ENCODE measurements at places on chromosomes 3 and 15. TPM values are rescaled to one million over a fixed set of nuclear protein-coding genes. Genes with fewer than 3 reads are reported as not detected.

The MAGEL2 gene
- total RNA-seq: not detected

The MAP6D1 gene
- 5.3 TPM for total RNA-seq

The CTXN2 gene
- total RNA-seq: not detected

DNA sequence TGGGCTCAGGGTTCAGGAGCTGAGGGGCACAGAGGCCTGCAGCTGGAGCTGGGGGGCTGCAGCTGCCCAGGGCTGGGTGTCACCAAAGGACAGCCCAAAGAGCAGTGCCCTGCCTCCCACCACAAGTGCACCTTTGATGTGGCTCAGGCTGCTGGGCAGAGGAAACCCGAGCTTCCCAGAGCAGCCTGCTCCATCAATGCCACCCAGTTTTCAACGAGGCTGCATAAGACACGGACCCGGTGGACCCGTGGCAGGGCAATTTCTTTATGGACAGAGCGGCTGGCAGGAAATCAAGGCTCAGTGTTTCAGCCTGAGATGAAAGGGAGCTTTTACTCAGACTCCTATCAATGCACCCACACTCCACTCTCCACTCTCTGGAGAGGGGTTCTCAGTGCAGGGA is 18.7 kb downstream of the SEMA5B start:
- H3K27me3 ChIP-seq: peaks cover 21% of the 10 kb centered on the region
- no peaks in the 10 kb centered on the region for H3K4me1 ChIP-seq
- no peak for DNase-seq
- H3K27ac ChIP-seq: no peak overlapping the region

DNA sequence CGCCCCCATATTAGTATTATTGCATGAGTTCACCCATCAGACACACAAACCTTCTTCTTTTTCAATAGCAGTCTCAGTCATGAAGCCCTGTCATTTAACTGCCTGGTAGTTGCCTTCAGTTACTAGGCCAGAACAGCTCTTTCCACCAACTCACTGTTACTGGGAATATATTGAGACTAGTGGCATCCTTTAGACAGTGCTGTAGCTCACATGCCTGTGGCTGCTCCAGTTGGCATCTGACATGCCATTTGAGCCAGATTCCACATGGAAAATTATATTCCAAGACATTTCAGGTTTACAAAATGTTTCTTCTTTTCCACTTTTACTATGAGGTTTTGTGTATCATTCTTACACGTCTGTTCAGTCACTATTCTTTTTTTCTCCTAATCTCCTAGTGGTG is 146.1 kb downstream of the GHSR start:
- H3K36me3 ChIP-seq: no peaks in the 10 kb centered on the region
- no peak overlapping the region for H3K4me3 ChIP-seq
- DNase-seq: no peak

DNA sequence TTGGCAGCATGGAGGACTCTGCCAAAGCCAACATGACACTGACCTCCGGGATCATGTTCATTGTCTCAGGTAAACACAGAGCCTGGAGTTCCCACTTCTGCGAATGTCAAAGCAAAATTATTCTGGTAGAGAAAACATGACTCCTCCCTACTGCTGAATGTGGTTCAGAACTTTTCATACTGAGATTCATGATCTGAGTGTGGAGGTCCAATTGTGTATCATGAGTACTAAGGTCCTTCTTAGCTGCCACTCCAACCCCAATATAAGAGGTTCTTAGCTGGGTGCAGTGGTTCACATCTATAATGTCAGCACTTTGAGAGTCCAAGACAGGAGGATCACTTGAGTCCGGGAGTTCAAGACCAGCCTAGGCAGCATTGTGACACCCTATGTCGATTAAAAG is 13.8 kb downstream of the CLDN18 start:
- no peaks in the 10 kb centered on the region for H3K4me1 ChIP-seq
- H3K27ac ChIP-seq: no peak overlapping the region
- H3K36me3 ChIP-seq: no peaks in the 10 kb centered on the region
- no peaks in the 10 kb centered on the region for H3K27me3 ChIP-seq

- no peak overlapping the region for H3K27ac ChIP-seq
- H3K36me3 ChIP-seq: no peaks in the 10 kb centered on the region
- H3K4me1 ChIP-seq: peaks cover 3% of the 10 kb centered on the region
- H3K27me3 ChIP-seq: no peaks in the 10 kb centered on the region
- no peak overlapping the region for H3K4me3 ChIP-seq
- DNase-seq: no peak
Observed at GRCh38 chr15:80929689-80930088, 59.9 kb downstream of the MESD start.

GRCh38 chr15:63066272-63066671 is 23.7 kb downstream of the TPM1 start:
- H3K36me3 ChIP-seq: no peaks in the 10 kb centered on the region
- no peak overlapping the region for H3K4me3 ChIP-seq
- no peak for DNase-seq

DNA sequence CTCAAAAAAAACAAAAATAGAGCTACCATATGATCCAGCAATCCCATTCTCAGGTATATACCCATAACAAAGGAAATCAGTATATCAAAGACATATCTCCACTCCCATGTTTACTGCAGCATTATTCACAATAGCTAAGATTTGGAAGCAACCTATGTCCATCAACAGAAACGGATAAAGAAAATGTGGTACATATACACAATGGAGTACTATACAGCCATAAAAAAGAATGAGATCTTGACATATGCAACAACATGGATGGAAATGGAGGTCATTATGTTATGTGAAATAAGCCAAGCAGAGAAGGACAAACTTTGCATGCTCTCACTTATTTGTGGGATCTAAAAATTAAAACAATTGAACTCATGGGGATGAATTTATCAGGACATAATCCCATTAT is 19.6 kb downstream of the PEAK1 start:
- no peaks in the 10 kb centered on the region for H3K36me3 ChIP-seq
- peaks cover 5% of the 10 kb centered on the region for H3K4me1 ChIP-seq
- H3K4me3 ChIP-seq: no peak overlapping the region
- DNase-seq: no peak
- no peaks in the 10 kb centered on the region for H3K27me3 ChIP-seq

- H3K4me3 ChIP-seq: no peak overlapping the region
- DNase-seq: no peak
- H3K4me1 ChIP-seq: no peaks in the 10 kb centered on the region
- no peak overlapping the region for H3K27ac ChIP-seq
Observed at GRCh38 chr3:28155631-28156030, 85.8 kb upstream of the CMC1 start.

DNA sequence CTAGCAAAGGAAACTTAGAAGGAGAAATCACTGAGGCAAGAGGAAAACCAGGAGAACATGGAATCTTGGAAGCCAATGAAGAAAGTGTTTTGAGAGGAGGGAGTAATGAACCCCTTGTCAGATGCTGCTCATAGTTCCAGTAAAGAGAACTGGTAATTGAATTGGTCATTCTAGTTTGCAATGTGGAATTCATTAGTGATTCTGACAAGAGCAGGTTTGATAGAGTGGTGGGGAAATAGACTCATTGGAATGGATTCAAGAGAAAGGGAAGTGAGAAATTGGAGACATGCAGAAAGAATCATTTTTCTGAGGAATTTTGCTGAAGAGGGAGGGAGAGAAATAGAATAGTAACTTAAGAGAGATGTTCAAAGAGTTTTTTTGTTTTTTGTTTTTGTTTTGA is 21.0 kb downstream of the GLCE start:
- H3K36me3 ChIP-seq: no peaks in the 10 kb centered on the region
- no peak overlapping the region for H3K4me3 ChIP-seq
- H3K27ac ChIP-seq: no peak overlapping the region
- no peak for DNase-seq
- H3K27me3 ChIP-seq: no peaks in the 10 kb centered on the region
- H3K4me1 ChIP-seq: no peaks in the 10 kb centered on the region

- H3K27me3 ChIP-seq: no peaks in the 10 kb centered on the region
- H3K27ac ChIP-seq: no peak overlapping the region
- no peak for DNase-seq
- no peak overlapping the region for H3K4me3 ChIP-seq
- no peaks in the 10 kb centered on the region for H3K36me3 ChIP-seq
- H3K4me1 ChIP-seq: peaks cover 22% of the 10 kb centered on the region
Observed at GRCh38 chr3:46114323-46114988, 87.2 kb upstream of the XCR1 start.

- H3K27ac ChIP-seq: no peak overlapping the region
- DNase-seq: no peak
- H3K36me3 ChIP-seq: no peaks in the 10 kb centered on the region
- H3K4me1 ChIP-seq: no peaks in the 10 kb centered on the region
- no peak overlapping the region for H3K4me3 ChIP-seq
Observed at GRCh38 chr3:104825116-104825515, 541.6 kb upstream of the ALCAM start.

DNA sequence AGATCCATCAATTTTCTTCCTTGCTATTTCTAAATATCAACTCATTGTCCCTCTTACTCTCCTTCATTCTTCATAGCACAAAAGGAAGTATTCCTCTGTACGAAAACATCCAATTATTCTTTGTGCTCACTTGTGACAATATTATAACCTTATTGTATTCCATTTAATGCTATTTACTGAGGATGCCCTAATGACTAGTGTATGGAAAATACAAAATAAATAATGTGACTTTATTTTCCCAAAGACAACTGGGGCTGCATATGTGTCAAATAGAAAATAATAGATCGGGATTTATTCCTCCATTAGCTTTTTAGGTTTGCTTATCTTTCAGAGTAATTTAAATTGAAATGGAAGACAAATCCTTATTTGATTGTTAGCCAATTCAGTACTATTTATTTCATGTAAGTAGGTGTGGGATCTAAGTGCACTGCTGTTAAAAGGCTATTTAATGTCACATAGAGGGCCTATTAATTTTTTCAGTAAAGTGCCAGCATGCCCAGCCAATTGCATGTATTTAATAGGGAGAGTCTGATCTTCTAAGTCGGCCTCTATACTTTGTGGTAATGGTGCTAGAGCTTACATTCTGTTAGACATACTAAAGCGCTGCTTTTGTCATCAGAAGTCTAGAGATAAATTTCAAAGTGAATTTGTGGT is 329.8 kb downstream of the MCTP2 start:
- H3K27ac ChIP-seq: no peak overlapping the region
- no peaks in the 10 kb centered on the region for H3K4me1 ChIP-seq
- H3K27me3 ChIP-seq: no peaks in the 10 kb centered on the region
- DNase-seq: no peak
- H3K4me3 ChIP-seq: no peak overlapping the region

All from HCT116 (cell line).